ENCODE measurements at places on chromosomes 7 and 10.

DNA sequence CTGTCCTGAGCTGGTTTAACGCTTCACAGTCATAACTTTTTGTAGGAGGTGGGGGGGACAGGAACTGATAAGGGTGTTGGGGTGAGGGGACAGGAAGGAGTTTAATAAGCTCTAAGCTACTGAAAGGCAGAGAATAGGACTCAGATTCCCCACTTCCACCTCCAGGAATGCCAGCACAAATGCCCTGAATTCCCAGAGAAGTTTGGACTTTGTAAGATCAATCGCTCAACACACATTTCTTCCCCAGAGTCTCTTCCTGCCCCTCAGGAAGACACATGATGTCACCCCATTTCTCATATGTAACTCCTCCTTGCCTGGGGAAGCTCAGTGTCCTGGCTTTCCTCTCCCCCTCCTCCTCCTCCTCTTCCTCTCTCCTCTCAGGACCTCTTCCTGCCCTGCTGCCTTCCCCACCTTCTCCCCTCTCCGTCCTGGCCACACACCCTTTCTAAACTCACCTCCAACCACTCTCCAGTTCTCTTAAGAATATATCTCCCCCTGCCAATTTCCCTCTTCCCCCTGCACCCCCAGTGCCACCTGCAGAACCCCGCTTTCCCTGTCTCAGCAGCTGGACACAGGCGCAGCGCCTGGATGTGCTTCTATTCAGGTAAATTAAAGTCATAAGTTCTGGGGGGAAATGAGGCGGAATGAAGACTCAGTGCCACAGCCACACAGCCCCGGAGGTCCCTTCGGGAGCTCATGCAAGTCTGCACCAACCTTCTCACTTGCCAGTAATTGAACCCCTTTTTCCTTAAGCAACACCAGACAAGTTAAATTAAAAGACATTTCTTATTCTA lies 5.3 kb upstream of the LOXL4 start:
- DNase-seq = no peak

- no peak for DNase-seq
Measured at GRCh38 chr10:60135020-60135419, 228.7 kb upstream of the CCDC6 start.

GRCh38 chr7:105268511-105269392 lies 120.0 kb downstream of the SRPK2 start:
- DNase-seq = no peak

DNA sequence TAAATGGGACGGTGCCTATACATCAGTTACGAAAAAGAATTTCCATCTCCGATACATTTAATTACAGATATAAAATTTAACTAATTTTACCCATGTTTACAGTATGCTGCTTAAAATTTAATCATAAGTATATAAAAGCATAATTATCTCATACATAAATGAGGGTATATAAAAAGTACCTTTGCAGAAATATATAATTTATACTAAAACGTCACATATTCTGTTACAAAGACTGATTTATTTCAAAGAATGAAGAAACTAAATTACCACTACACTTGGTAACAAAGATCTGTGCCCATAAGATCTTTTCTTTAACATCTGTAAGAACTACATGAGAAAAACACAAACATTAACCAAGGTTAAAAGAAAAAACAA lies 2.8 kb downstream of the DOCK4 start:
- DNase-seq = no peak

DNA sequence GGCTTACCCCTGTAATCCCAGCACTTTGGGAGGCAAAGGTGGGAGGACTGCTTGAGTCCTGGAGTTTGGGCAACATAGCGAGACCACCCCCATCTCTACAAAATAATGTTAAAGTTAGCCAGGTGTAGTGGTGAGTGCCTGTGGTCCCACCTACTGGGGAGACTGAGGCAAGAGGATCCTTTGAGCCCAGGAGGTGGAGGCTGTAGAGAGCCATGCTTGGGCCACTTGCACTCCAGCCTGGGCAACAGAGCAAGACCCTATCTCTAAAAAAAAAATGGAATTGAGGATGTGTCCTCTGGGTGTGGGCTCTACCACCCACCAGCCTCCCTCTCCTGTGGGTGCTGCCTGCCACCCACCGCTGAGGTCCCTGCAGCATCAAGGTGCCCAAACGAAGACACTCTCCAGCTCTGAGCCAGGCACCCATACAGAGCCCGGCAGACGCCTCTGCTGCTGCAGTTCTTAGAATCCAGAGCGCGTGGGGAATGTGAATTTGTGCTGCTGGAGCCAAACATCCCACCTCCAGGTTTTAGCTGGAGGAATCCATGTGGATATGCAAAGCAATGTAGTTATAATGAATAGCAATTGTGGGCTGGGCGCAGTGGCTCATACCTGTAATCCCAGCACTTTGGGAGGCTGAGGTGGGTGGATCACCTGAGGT lies 176.0 kb upstream of the TNRC18 start:
- DNase-seq = no peak

DNA sequence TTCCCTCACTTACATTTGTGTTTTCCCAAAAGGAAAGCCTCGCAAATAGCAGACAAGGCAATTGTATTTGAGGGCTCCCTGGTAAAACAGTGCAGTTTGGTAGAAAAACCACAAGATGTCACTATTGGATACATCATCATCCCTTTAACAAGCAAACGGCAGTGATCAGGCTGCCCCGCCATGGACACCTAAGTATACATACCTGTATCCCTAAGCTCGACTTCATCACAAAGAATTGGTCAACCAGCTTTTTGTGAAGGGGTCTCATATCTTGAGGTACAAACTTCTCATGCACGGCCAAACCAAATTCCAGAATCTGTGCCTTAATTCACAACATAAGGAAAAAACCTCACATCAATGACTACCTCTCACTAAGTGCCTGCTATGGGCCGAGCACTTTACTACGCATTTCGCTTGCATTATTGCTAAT lies 179.5 kb upstream of the IMMP2L start:
- peak; percentile 29 for DNase-seq

- peak; percentile 36 for DNase-seq
Measured at GRCh38 chr7:21507627-21508343, 35.1 kb upstream of the DNAH11 start.

DNA sequence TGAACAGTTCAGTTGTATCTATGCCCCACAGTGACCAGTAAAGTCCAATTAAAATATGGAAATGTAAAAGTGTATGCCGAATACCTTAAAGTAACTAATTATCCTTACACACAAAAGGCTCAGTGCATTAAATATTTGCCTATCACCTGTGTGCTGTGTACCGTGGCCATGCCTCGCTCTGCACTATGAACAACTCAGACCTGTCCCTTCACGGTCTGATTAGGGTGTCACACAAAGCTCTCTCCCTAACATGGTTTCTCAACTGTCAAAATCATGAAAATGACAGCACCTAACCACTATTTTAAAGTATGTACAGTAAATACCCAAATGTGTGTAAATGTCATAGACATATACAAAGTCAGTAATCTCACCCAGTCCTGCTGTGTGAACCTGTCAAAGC lies 43.1 kb downstream of the STK17A start:
- DNase-seq = no peak

- DNase-seq = no peak
Measured at GRCh38 chr7:101819183-101819582, 1.8 kb downstream of the CUX1 start.

DNA sequence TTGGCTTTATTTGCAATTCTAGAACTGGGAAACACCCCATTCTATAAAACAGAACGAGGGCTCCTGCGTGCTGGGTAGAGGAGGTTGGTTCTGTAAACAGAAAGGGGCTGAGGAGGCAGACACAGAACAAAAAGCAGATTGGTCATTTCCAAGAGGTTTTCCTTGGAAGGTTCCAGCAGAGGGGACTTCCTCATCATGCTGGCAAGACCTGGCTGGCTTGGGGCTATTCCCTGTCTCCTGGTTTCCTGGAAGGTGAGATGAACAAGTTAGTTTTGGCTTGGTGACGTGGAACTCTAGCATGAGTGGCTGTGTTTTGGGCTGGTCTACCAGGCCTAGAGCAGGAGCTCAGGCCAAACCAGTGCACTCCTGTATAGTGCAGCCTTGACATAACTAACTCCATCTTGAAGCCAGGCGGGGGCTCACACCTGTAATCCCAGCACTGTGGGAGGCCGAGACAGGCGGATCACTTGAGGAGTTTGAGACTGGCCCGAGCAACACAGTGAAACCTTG lies 26.1 kb upstream of the DNAJB6 start:
- DNase-seq = no peak

- no peak for DNase-seq
Measured at GRCh38 chr10:103761075-103761920, 94.1 kb downstream of the SH3PXD2A start.

DNA sequence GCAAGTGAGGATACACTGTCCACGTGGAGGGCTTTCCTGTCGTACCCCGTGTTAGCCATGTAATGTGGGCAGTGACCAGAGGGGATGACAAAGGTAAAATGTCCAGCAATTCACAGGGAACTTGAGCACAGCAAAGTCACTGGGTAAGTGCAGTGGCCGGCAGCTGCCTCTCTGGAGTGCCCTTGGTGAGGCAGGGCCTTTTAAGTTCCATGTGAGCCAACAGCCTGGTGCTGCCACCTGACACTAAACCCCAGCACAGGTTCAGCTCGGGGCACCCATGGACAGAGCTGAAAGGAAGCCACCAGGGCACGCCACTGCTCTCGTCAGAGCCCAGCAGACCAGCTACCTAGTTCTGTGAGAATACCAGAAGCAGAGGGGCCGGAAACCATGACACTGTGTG lies 168.3 kb downstream of the PRKAG2 start:
- no peak for DNase-seq

GRCh38 chr10:70266701-70267100 lies 17.1 kb downstream of the NPFFR1 start:
- no peak for DNase-seq

GRCh38 chr10:113435881-113436280 lies 117.0 kb upstream of the HABP2 start:
- DNase-seq = no peak

GRCh38 chr7:98668255-98668654 lies 51.2 kb downstream of the NPTX2 start:
- no peak for DNase-seq

DNA sequence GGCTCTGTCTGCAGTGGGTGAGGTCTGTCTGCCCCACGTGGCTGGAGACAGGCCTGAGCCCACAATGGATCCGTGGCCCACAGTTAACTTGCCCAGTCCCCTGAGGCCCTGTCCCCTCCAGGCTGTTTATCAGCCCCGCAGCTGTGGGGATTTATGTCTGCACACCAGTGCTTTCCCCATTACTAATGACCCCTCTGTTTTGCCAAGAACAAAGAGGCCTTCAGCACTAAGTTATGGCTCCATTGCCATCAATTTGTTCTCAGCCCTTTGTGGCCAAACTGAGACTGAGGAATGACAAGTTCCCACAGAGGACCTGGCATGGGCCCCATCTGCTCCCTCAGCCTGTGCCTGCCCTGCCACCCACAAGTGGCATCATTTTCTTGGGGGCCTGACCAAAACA lies 138.2 kb downstream of the C10orf105 start:
- DNase-seq = no peak

- DNase-seq = no peak
Measured at GRCh38 chr10:5545778-5546710, 21.3 kb downstream of the CALML3 start.

DNA sequence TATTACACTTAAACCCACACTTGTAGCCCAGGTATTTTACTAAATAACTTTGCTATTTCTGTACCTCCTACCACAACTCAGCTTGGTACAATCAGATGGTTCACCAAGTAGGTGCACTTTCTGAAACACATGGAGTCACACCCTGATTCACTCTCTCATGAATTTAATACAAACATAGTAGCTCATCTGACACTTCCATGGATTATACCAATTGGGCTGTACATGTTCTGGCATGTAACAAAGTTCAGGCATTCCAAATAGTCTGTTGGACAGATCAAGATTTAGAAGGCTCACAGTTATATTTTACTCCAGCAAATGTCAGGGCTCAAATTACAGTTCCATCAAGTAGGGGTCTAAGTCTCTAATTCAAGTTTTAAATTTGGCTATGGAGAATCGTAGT lies 62.2 kb upstream of the RNF148 start:
- no peak for DNase-seq

DNA sequence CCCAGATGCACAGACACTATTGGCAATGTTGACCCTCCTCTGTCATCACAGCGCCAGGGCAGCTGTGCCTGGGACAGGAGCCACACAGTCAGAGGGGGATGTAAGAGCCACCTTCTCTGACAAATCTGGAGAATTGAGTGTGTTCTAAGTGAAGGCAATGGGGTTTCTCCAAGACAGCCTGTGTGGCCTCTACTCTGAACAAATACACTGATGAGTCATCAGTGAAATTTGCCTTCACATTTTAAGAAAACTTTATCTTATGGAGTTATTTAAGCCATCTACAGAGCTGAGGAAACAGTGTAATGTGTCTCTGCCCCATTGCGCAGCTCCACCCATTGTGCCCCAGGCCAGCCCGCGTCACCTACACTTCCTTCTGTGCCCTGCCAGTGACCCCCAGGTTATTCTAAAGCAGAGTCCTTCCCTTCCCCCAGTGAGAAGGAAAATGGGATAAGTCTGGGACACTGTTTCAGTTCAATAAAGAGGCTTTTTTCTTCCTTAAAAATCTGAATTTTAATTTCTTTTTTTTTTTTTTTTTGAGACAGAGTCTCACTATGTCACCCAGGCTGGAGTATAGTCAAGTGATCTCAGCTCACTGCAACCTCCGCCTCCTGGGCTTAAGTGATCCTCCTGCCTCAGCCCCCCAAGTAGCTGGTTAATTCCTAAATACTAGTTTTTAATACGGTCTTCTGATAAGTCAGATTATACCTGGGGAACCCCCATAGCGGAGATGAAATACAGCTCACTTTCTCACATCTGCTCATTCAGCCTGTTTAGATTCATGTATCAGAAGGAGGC lies 21.8 kb downstream of the AKR1E2 start:
- DNase-seq = no peak

DNA sequence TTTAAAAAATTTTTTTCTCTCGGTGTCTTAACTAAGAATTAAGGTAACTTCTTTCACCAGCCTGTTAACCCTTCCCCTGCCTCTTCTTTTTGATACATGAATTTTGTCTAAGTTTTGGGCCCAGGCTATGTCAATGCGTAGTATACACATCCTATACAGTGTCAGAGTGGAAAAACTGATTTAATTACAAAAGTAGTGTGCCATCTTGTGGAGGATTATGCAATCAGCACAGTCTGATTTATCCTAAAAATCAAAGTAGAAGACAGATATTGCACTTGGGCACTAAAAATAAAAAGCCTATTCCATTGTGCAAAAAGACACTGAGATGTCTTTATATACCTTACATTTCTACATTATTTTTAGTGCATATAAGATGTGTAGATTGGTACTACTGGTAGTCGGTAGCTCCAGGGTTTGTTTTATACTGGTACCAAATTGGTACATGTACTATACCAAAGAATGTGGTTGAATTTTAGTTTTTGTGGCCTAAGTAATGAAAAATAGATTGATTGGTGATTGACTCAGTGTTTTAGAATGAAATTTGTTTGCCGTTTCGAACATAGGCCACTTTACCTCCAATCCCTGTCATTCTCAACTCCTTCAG lies 96.6 kb downstream of the MKLN1 start:
- DNase-seq = no peak
